ENCODE measurements at places on chromosomes 7 and 10. TPM values are rescaled to one million over a fixed set of nuclear protein-coding genes. Genes with fewer than 3 reads are reported as not detected.

- no peaks in the 10 kb centered on the region for H3K36me3 ChIP-seq
- H3K4me1 ChIP-seq = peaks cover 12% of the 10 kb centered on the region
- no peak overlapping the region for H3K4me3 ChIP-seq
- no peak for DNase-seq
- H3K27ac ChIP-seq = no peak overlapping the region
These were observed 1.8 kb upstream of the DDX50 start for GRCh38 chr10:68899186-68899745.

DNA sequence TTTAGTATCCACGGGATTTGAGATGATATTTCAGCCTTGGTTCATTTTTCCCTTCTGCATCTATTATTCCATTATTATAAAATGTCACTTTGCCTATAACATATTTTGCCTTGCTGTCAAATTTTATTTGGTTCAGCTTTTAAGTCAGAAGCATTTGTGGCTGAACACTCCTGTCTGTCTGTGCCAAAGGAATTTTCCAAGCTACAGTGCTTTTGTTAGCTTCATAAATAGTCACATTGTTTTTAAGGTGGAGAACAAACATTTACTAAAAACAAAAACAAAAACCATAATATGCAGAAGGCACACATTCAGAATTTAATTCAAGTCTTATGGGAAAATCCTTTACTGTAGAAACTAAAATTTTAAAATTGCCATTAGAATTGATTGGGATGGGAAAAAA, 33.8 kb upstream of the ELMO1 start:
- no peak overlapping the region for H3K27ac ChIP-seq
- peaks cover 3% of the 10 kb centered on the region for H3K4me1 ChIP-seq
- H3K4me3 ChIP-seq = no peak overlapping the region
- no peaks in the 10 kb centered on the region for H3K36me3 ChIP-seq
- no peaks in the 10 kb centered on the region for H3K27me3 ChIP-seq

GRCh38 chr10:59060852-59061251, 115.6 kb upstream of the PHYHIPL start:
- DNase-seq = no peak
- no peak overlapping the region for H3K4me3 ChIP-seq
- no peaks in the 10 kb centered on the region for H3K36me3 ChIP-seq
- H3K4me1 ChIP-seq = no peaks in the 10 kb centered on the region
- H3K27ac ChIP-seq = no peak overlapping the region

- H3K27me3 ChIP-seq = no peaks in the 10 kb centered on the region
- H3K27ac ChIP-seq = peak overlapping the region; percentile 30
- no peak overlapping the region for H3K4me3 ChIP-seq
- DNase-seq = no peak
These were observed 211.3 kb downstream of the SKIDA1 start for GRCh38 chr10:21314111-21314626.

Gene PNLIPRP1
- not detected for total RNA-seq
